ENCODE measurements at places on chromosomes 12 and 14. TPM values are rescaled to one million over a fixed set of nuclear protein-coding genes. Genes with fewer than 3 reads are reported as not detected.

PPP4R4 gene
- total RNA-seq, result 0.24 TPM

DDIT3 gene
- 8.1 TPM for total RNA-seq

MMP17 gene
- total RNA-seq, result 6.5 TPM

SLC6A13 gene
- total RNA-seq, result not detected

- peaks cover 57% of the 10 kb centered on the region for H3K4me1 ChIP-seq
- no peak for DNase-seq
- H3K36me3 ChIP-seq, result peaks cover 5% of the 10 kb centered on the region
- H3K27ac ChIP-seq, result no peak overlapping the region
Observed at GRCh38 chr12:14954269-14954668, 7.1 kb downstream of the ARHGDIB start.

DNA sequence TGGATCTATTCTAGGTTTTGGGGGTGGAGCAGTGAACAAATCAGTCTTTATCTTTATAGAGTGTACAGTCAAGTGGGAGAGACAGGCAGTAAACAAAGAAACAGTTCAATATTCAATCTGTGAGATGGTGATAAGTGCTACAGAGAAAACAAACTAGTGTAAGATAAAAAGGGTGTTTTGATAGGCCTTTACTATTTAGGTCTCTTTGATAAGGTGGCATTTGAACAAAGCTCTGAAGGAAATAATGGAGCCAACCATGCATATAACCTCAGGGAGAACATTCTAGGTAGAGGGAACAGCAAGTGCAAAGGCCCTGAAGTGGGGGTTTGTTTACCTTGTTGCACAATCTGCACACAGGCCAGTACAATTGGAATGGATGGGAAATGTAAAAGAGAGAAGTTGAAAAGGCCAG, 47.3 kb downstream of the PTPN11 start:
- H3K27ac ChIP-seq, result no peak overlapping the region
- no peak for DNase-seq
- H3K36me3 ChIP-seq, result peaks cover 22% of the 10 kb centered on the region
- H3K4me3 ChIP-seq, result no peak overlapping the region

- no peaks in the 10 kb centered on the region for H3K36me3 ChIP-seq
- H3K4me3 ChIP-seq, result no peak overlapping the region
- H3K27ac ChIP-seq, result no peak overlapping the region
- no peaks in the 10 kb centered on the region for H3K27me3 ChIP-seq
Observed at GRCh38 chr12:51926718-51927117, 19.4 kb downstream of the ACVRL1 start.

DNA sequence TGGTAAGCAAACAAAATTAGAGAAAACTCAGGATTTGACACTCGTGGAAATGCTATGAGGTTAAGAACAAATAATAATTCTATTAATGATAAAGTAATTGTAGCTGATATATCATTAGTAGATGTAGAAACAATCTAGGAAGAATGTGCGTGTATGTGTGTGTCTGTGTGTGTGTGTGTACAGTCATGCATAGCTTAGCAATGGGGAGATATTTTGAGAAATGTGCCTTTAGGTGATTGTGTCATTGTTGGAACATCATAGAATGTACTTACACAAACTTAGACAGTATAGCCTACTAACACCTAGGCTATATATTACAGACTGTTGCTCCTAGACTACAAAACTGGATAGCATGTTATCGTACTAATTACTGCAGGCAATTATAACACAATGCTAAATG, 5.3 kb downstream of the CLEC2A start:
- no peaks in the 10 kb centered on the region for H3K27me3 ChIP-seq
- peaks cover 4% of the 10 kb centered on the region for H3K4me1 ChIP-seq
- H3K36me3 ChIP-seq, result no peaks in the 10 kb centered on the region
- no peak overlapping the region for H3K27ac ChIP-seq
- H3K4me3 ChIP-seq, result no peak overlapping the region
- DNase-seq, result no peak

GRCh38 chr12:13205809-13206559, 9.5 kb downstream of the EMP1 start:
- no peaks in the 10 kb centered on the region for H3K27me3 ChIP-seq
- peaks cover 100% of the 10 kb centered on the region for H3K4me1 ChIP-seq
- peak overlapping the region; percentile 4 for H3K4me3 ChIP-seq
- H3K36me3 ChIP-seq, result peaks cover 8% of the 10 kb centered on the region
- H3K27ac ChIP-seq, result peak overlapping the region; percentile 63
- no peak for DNase-seq

DNA sequence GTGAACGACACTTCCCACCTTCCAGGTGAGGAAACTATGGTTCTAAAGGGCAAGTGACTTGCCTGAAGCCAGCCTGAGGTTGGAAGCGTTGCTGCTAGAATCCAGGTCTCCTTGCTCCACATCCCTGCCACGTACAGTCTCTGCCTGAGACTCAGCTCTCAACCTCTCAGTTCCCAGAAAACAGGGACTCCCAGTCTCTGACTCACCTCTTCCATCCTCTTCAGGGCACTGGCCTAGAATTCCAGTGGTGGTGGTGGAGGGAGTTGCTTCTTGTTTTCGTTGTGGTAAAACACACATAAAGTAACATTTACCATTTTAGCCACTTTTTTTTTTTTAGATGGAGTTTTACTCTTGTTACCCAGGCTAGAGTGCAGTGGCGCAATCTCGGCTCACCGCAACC, 7.3 kb downstream of the GPR68 start:
- H3K27ac ChIP-seq, result no peak overlapping the region
- no peak for DNase-seq
- peaks cover 2% of the 10 kb centered on the region for H3K4me1 ChIP-seq
- no peak overlapping the region for H3K4me3 ChIP-seq
- no peaks in the 10 kb centered on the region for H3K27me3 ChIP-seq

GRCh38 chr12:131443019-131444000, 267.6 kb upstream of the SFSWAP start:
- H3K4me1 ChIP-seq, result no peaks in the 10 kb centered on the region
- DNase-seq, result no peak
- no peak overlapping the region for H3K4me3 ChIP-seq
- H3K36me3 ChIP-seq, result no peaks in the 10 kb centered on the region
- H3K27ac ChIP-seq, result no peak overlapping the region
- peaks cover 11% of the 10 kb centered on the region for H3K27me3 ChIP-seq

GRCh38 chr12:4958697-4959375, 49.1 kb downstream of the KCNA1 start:
- H3K4me3 ChIP-seq, result no peak overlapping the region
- peaks cover 48% of the 10 kb centered on the region for H3K27me3 ChIP-seq
- no peak for DNase-seq

DNA sequence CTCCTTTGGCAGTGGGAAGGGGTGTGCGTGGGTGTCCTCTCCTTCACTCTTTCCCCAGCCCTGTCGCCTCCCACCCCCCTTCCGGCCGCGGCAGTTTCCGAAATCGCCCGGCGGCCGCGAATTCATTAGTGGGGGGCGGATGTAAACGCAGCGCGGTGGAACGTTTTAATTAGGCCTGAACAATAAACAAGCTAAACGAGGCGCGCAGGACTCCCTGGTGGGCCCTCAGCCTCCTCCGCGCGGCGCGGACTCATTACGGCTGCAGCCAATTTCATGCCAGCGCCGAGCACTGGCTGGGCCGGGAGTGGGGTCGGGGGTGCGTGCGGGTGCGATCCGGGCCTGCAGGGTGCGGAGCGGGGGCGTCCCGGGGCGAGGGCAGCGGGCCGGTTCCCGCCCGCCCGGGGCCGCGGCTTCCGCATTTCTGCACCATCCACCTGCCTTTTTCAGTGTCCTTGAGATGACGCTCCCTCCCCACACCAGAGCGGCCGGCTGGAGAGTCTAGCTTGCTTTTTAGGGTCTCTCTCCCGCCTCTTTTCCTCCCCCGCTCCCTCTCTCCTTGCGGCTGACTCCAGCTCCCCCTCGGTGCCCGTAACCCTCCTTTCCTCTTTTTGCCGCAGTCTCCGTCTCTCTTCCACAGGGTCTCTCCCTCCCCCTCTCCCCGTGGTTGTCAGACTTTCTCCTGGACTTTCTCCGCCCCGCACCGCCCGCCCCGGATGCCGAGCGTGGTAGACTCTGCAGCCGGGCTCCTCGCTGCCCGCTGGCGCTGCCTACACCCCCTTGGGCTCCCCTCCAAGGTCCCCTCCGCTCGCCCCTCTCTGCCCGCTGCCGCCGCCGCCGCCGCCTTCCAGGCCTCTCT, at the start of gene CISTR:
Gene CISTR, minus strand, starts transcription at position 644 of the 856 bp plus-strand sequence.
- no peak within 1 kb of the TSS for H3K27ac ChIP-seq
- H3K36me3 ChIP-seq, result no peaks in the 10 kb centered on the region
- DNase-seq, result no peak
- H3K27me3 ChIP-seq, result peaks cover 31% of the 10 kb centered on the region
- H3K4me3 ChIP-seq, result peak within 1 kb of the TSS; percentile 51

GRCh38 chr12:132827763-132828703, 636 bp downstream of the GOLGA3 start:
- H3K36me3 ChIP-seq, result peaks cover 24% of the 10 kb centered on the region
- peak overlapping the region; percentile 96 for H3K27ac ChIP-seq
- peak overlapping the region; percentile 76 for H3K4me3 ChIP-seq
- peak; percentile 72 for DNase-seq

- H3K4me3 ChIP-seq, result no peak overlapping the region
- peaks cover 25% of the 10 kb centered on the region for H3K27me3 ChIP-seq
Observed at GRCh38 chr12:21434699-21435098, 2.8 kb upstream of the PYROXD1 start.

- H3K27ac ChIP-seq, result no peak overlapping the region
- no peak overlapping the region for H3K4me3 ChIP-seq
- DNase-seq, result no peak
- peaks cover 17% of the 10 kb centered on the region for H3K4me1 ChIP-seq
Observed at GRCh38 chr12:80101126-80101525, 1.8 kb downstream of the OTOGL start.

DNA sequence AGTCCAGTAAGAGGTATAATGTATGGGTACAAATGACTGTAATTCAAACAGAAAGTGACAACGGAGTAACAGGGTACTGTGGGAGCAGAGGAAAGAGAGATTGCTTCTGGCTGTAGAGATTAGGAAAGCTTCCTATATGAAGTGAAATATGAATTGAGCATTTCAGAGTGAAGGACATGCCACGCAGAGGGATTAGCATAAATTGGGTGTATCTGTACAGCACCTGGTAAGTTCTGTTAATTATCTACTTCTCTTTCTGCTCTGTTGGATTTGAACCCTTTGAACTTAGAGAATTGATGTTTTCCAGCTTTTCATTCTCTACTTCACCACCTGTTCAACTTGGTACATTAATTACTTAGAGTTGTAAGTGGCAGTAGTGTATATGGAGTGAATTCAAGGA, 8.8 kb downstream of the STK38L start:
- H3K27me3 ChIP-seq, result no peaks in the 10 kb centered on the region
- DNase-seq, result no peak
- no peaks in the 10 kb centered on the region for H3K4me1 ChIP-seq
- H3K4me3 ChIP-seq, result no peak overlapping the region

DNA sequence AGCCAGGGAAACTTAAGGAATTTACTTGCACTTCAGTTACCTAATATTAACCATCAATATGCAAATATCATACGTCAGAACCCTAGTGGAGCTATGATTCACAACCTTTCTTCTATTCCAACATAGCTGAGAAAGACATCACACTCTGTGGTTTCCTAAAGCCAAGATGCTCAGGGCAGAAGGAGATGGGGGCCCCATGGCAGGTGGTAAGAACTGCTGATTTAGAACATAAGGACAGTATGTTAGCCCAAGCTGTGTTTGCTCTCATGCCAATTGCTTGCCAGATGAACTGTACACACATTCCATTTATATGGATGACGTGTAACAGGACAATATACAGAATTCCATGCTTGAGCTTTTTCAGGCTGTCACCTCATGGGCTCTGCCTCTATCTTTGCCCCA, 34.6 kb downstream of the HECTD4 start:
- no peaks in the 10 kb centered on the region for H3K36me3 ChIP-seq
- no peak for DNase-seq

GRCh38 chr12:25962932-25963525, 4.5 kb downstream of the RASSF8 start:
- H3K27me3 ChIP-seq, result no peaks in the 10 kb centered on the region
- peaks cover 21% of the 10 kb centered on the region for H3K4me1 ChIP-seq
- no peak overlapping the region for H3K4me3 ChIP-seq
- DNase-seq, result no peak
- no peaks in the 10 kb centered on the region for H3K36me3 ChIP-seq

GRCh38 chr14:61196792-61197191, 84.3 kb downstream of the TMEM30B start:
- H3K27me3 ChIP-seq, result no peaks in the 10 kb centered on the region
- no peak for DNase-seq
- no peaks in the 10 kb centered on the region for H3K4me1 ChIP-seq
- no peaks in the 10 kb centered on the region for H3K36me3 ChIP-seq

DNA sequence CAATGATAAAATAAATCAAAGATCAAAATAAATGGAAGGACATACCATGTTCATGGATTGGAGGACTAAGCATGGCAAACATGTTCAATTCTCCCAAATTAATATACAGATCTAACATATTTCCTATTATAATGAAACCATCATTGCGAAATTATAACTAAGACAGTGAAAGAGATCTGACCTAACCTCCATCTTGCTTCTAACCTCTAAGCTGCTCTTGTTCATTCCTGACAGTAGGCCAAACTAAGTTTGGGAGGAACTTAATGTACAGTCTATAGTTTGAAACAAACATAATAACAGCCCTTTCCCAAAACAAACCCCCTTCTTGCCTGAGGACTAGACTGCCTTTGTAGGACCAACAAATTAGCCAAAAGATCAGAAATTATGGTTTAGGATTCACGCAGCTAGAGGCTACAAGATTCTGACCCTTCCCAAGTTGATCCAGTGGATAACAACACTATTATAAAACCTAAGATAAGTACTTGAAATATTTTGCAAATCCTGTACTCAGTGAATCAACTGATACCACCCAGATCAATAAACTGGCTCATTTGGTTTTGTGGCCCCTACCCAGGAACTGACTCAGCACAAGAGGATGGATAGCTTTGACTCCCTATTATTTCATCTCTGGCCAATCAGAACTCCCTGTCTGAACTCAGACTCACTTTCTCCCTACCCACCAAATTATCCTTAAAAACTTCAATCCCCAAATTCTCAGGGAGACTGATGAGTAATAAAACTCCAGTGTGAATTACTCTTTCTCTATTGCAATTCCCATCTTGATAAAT, 41.7 kb upstream of the OR5AU1 start:
- no peaks in the 10 kb centered on the region for H3K36me3 ChIP-seq
- DNase-seq, result no peak
- H3K4me3 ChIP-seq, result no peak overlapping the region
- no peaks in the 10 kb centered on the region for H3K4me1 ChIP-seq

DNA sequence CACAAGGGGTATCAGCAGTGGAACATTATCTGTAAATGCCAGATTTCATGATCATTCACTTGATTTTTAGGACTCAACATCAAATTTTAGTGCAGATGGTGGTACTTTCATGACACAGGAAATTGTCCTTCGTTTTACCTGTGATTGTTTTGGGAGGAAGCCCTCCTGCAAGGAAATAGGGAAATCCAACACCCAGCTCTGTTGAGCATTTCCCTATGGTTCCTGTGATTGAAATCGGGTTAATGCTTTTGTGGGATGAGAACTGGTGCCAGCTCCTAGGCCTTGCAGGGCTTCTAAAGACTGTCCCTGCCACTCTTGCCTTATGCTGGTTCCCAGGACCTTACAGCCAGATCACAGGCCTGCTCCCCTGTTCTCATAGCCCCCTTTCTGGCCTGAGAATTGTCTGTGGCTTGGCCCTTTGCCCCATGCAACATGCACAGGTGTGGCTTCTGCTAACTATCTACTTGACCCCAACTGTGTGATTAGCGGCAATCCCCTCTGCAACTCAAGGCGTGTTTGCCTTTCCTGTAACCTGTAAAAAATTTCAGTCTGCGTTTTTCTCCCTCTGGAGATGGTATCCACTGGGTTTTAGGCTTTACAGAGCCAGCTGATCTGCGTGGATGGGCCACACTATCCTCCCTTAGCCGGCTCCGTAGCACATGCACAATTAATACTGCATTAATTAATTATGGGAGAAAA, 112.5 kb downstream of the ETV6 start:
- no peak for DNase-seq
- no peaks in the 10 kb centered on the region for H3K27me3 ChIP-seq
- peaks cover 44% of the 10 kb centered on the region for H3K4me1 ChIP-seq
- no peaks in the 10 kb centered on the region for H3K36me3 ChIP-seq
